ENCODE measurements at places on chromosomes 16 and 17.

GRCh38 chr17:71423871-71424546, 696.8 kb upstream of the SOX9 start:
- no peak for DNase-seq

DNA sequence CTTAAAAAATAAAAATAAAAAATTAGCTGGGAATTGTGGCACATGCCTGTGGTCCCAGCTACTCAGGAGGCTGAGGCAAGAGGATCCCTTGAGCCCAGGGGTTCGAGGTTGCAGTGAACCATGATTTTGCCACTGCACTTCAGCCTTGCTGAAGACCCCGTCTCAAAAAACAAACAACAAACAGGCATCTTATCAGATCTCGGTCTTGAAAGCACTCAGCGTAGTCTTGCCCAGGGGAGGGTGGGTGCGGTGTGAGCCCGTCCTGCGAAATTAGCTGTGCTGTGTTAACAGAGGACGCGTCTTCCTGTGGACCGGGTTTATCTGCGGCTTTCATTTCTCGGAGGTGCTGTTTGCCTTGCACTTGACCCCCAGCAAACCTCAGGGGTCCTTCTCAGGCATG, 5.4 kb downstream of the GAA start:
- DNase-seq = no peak

DNA sequence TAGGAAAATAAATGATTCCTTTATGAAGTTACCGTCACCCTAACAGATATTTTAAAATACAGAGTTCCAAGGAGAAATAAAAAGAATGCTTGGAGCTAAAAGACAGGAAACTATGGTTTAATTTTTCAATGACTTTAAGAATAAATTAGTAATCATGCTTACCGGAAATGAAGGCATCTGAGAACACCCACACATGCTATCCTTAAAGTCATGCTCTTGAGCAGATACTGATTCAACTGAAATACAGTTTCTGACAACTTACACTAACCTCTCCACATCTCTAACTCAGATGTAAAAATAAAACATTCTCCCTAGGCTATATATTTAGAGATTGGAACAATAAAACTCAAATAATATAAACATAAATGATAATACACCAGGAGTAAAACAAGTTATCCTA, 7.8 kb downstream of the PSMD12 start:
- DNase-seq = no peak

DNA sequence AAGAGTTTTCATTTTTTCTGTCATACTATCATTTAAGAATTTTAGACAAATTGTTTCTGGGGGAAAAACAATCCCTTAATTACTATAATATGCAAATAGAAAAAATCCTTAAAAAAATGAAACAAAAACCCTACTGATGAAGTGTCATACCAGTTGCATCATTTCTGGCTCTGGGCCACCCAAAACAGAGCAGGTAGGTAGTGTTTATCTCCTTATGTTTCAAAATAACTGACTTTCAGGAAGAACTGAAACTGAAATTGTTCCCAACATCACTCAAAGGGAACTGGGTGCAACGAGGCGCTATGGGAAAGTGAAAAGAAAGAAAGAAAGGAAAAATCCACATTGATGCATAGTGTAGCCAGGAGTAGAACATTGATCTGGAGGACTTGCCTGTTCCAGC, 653.1 kb upstream of the SOX9 start:
- DNase-seq = no peak

- DNase-seq = no peak
Measured at GRCh38 chr17:1029196-1029921, 32.4 kb downstream of the TIMM22 start.

DNA sequence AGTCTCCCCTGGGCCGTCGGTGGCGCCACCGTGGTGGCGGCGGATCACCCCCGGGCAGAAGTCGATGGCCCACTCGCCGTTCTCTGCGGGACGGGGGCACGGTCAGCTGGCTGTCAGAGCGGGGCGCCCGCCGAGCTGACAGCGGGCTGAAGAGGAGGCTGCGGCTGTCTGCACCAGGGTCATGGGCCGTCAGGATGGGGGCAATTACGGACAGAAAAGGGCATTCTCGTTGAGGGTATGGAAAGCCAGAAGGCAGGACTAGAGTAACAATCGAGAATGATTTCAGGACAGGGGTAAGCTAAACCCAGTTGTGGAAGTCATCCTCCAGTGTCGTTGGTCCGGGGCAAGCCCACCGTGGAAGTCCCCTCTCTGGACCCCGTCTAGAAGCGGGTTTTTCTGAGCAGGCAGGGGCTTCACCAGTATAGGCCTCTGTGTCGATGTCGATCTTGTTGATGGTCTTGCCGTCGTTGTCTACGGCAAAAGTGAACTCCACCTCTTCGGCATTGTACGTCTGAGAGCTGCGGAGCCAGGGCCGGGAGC, 1.7 kb downstream of the CHRNE start:
- DNase-seq = no peak

DNA sequence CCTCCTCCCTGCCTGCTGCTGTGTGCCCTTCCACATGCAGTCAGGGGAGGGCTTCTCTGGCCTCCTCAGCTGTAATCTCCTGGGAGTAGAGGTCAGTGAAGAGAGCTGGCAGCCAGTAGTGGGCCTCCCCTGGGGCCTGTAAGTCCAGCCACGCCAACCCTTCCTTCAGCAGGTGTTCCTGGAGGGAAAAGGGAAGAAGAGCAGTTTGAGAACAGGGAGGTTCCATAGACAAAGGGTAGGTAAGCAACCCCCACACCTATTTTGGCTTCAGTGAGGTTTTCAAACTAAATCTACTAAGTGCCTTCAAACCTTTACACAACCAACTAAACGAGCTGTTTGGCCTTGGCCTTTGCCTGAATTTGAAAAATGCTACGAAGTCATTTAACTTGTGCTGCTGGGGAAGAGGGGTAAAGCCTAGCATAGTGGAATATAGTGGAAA, 14.2 kb downstream of the SNF8 start:
- no peak for DNase-seq

- no peak for DNase-seq
Measured at GRCh38 chr16:75236736-75237397, 14.6 kb downstream of the BCAR1 start.

- no peak for DNase-seq
Measured at GRCh38 chr16:74053826-74054225, 242.8 kb upstream of the PSMD7 start.

DNA sequence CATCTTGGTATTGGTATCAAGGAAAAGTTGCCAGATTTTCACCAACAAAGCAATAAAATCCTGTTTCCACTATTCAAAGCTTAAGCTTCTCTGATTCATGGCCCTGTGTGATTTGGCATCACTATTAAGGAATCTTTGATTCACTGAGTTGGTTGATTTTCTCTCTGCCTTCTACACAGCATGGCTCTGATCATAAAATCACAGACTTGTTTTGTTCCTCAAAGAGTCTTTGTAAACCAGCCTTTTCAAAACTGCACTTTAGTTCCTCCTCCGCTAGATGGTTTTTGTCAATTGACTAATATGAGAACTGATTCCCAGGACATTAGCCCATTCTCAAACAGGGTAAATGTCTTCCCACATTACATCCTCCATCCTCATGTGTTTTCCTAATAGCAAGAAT, 197.6 kb downstream of the DNAH9 start:
- DNase-seq = no peak

DNA sequence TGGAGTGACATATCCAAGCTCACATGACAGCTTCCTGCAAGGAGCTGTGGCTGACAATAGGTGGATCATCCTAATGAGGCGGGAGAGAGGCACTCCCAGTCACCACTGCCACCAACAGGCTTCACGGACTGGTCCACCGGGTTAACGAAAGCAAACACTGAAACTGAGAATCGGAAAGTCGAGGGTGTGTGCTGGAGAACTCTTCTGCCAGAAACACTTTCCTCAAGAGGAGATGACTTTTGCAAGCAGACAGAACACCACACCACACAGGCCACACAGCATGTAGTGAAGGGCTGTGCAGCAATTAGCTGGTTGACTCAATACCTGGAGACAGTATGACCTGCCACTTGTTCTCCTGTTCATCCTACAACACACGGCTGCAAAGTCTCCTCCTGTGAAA, 53.0 kb upstream of the DNAJA2 start:
- DNase-seq = no peak

GRCh38 chr17:79399610-79400144, 211.2 kb downstream of the RBFOX3 start:
- no peak for DNase-seq

GRCh38 chr16:26386096-26386495, 680.6 kb upstream of the C16orf82 start:
- DNase-seq = no peak

- peak; percentile 65 for DNase-seq
Measured at GRCh38 chr16:29809850-29810698, 1.9 kb upstream of the PRRT2 start.

DNA sequence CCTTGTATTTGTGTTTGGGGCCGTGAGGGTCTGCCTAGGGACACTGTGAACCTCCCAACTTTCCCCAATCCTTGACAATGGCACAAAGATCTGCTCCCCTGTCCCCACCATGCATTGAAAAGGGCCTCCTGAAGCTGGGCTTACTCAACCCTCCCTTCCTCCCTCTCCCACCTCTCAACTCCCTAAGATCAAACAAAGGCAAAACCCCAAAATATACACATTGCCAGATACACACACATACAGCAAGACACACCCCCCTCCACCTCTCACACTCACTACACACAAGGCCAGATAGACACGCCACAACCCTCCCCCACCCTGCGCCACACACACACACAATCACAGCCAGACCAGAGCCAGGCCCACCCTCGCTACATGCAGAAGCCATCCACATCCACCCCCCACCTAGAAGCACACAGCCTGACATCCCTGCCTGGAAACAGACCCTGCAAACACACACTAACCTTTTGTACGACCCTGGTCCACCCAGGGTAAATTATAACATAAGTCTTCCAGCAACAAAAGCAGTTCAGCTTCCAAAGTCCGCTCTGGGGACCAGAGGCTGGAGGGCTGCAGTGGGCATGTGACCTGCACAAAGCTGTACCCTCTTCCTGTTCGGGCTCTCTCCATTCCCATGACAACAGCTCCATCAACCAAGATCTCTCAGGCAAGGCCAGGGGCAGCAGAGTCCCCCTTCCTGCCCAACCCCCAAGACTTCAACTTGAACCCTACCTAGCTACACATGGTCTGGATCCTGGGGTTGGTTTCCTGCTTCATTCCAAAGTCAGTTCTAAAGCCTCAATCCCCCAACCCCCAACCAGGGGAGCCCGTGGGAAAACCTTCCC, 1.9 kb downstream of the PCGF2 start:
- no peak for DNase-seq
